Prostate gland (tissue), 2 donors: ENCODE measurements at places on chromosomes 5 and 9. TPM values are rescaled to one million over a fixed set of nuclear protein-coding genes. Genes with fewer than 3 reads are reported as not detected.

GRCh38 chr5:172207511-172207910 is 13.5 kb downstream of the EFCAB9 start:
- no peak overlapping the region for H3K4me3 ChIP-seq
- H3K4me1 ChIP-seq: no peaks in the 10 kb centered on the region
- H3K36me3 ChIP-seq: no peaks in the 10 kb centered on the region
- no peak for DNase-seq

DNA sequence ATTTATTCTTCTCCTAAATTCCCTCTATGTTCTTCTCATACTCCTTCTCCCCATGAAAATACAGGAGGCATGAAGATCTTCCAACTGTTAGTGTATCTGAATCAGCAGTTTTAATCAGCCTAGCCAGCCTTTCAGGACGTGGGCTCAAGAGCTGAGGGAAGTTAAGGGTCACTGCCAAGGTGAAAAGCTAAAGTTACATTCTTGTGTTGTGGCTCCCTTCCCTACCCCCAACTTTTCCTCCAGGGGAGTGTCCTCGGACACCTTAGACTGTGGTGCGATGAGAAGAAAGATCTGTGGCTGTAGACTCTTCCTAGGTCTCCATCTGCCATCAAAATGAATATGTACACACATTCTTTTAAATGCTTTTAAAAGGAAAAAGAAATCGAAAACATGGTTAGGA is 4.2 kb downstream of the DMRT3 start:
- H3K27ac ChIP-seq: no peak overlapping the region
- no peak overlapping the region for H3K4me3 ChIP-seq

DNA sequence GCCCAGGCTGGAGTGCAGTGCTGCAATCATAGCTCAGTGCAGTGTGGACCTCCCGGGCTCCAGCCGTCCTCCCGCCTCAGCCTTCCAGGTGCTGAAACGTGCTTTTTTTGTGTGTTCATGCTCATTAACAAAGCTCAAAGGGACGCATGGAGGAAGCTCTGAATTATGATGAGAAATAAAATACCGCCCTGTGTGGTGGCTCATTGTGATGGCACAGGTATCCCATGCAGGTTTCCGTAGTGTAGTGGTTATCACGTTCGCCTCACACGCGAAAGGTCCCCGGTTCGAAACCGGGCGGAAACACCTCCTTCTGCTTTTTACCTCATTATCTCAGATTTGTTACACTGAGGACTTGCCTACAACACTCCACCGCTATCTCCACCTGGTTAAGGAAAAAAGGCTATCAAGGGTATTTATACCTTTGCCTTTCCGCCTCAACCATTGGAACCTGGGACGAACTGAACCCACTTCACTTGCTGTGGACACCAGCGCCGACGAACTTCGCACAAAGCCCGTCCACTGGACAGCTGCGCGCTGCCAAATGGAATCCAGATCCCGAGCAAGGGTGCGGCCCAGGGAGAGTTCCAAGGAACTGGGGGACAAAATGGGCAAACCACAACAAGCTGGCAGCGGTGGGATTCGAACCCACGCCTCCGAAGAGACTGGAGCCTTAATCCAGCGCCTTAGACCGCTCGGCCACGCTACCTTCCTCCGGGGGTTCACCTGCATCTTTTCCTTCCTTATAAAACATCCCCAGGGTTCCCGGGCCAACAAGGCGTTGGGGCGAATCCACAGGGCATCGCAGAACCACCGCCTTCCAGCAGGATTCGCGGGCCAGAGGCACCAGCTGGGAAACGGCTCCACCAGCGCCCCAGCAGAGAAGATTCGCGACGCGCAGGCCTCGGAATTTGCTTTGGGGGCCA is 26.3 kb downstream of the OR2V2 start:
- H3K36me3 ChIP-seq: no peaks in the 10 kb centered on the region
- H3K27me3 ChIP-seq: peaks cover 14% of the 10 kb centered on the region
- H3K4me3 ChIP-seq: no peak overlapping the region
- H3K4me1 ChIP-seq: no peaks in the 10 kb centered on the region
- no peak for DNase-seq
- H3K27ac ChIP-seq: no peak overlapping the region

- H3K4me1 ChIP-seq: no peaks in the 10 kb centered on the region
- H3K27me3 ChIP-seq: no peaks in the 10 kb centered on the region
- H3K27ac ChIP-seq: no peak overlapping the region
- H3K4me3 ChIP-seq: no peak overlapping the region
- DNase-seq: no peak
- H3K36me3 ChIP-seq: no peaks in the 10 kb centered on the region
Measured at GRCh38 chr5:53239301-53239990, 129.9 kb upstream of the MOCS2 start.

TMEM252 gene
- not detected for total RNA-seq

CTXN3 gene
- total RNA-seq: not detected
